ENCODE measurements at places on chromosomes 5 and 9.

DNA sequence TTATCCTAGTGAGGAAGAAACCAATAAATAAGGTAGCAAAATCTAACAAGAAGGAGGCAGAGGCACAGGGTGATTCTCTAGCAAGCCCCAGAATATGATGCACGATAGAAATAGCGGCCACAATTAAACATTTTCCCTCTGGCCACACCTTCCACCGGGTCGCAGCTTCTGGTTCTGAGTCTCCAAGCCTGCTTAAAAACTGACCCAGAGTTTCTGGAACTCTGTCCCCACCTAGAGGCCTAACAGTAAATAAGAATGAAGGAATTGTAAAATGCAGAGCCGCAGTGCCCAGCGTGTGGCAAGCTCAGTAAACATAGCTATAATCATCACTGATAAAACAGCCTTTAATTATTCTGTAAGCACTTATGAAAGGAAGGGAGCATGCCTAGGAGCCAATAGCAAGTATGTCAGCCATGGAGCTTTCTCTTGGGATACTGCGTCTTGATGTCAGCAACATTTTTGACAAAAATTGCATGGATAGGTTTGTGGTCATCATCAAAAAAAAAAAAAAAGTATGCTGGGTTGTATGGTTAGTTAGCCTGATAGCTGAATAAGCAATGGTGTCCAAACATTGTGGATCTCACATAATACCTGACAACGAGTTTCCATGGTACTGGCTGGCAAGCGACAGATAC, 465.5 kb downstream of the DNAH5 start:
- no peak for DNase-seq

DNA sequence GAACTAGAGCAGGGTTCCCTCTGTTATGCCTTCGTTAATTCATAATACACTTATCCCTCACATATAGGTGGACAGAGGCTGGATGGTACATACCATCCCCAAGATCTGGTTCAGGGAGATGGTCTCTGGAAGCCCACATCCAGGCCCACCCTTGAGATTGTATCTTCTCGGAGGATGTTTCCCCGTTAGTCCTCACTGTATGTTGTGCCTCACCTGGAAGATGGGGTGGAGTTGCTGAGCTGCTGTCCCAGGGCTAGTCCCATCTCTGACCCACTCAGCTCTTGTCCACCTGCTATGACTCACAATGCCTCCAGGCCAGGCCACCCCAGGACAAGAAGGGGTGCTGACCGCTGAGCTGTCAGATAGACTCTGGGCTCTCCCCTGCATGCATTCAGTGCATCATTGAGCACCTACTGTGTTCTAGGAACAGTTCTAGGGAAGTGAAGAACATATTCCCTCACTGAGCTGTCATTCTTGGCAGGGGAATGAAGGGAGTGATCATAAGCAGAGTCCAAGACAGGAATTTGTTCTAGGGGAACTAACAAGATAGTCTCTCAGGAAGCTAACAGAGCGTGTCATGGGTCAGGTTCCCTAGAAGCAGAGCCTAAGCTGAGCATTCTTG, at the start of gene CBY3:
Gene CBY3 (minus strand): TSS at position 255 of the 622 bp plus-strand sequence. CDS start 116 bp downstream, at position 139.
- DNase-seq: no peak

- no peak for DNase-seq
Observed at GRCh38 chr5:56006094-56006493, 11.3 kb upstream of the IL6ST start.

- DNase-seq: no peak
Observed at GRCh38 chr9:98356326-98356725, 100.9 kb upstream of the TBC1D2 start.
